ENCODE measurements at places on chromosomes 11 and 22.

GRCh38 chr11:86185381-86185750 is 59.2 kb upstream of the EED start:
- DNase-seq = no peak

GRCh38 chr11:36210529-36210928 is 78.7 kb downstream of the COMMD9 start:
- no peak for DNase-seq

- DNase-seq = no peak
Measured at GRCh38 chr11:58656348-58656747, 33.9 kb downstream of the CNTF start.

- DNase-seq = no peak
Measured at GRCh38 chr11:108929241-108929640, 264.4 kb downstream of the DDX10 start.

DNA sequence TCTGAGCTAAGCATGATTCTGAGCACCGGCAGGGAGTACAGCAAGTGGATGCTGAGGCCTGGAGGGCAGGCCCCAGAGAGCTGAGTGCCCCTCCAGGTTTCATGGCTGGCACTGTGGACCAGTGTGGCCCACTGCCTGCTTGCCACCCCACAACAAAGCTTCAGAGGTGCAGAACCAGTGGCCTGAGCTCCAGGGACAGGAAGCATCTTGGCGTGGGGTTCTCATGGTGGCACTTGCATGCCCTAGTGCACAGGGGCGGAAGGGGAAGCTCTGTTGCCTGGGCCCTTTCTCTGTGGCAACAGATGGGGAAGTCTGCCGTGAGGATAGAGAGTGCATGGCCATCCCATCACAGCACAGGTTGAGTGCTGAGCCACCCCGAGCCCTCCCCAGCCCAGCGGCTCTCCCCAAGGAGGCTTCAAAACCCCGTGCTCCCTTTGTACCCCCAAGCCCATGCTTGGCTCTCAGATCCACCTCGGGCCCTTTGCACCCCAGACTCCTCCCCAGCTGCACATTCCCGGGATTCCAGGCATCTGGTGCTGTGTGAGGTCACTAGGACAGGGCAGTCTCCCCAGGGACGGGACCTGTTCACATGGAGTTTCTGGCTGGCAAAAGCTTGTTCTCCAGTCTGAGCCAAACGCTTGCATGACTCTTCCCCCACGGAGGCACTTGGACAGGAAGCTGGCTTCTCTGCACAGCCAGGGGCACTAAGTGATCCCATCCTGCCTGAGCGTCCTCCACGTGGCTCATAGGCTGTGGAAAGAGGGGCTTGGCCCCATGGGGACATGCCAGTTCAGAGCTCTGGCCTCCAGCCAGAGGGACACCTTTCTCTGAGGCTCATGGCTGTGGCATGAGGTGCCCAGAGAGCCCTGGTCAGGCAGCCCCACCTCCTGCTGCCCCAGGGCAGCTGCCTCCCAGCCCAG is 4.2 kb downstream of the SLC25A1 start:
- DNase-seq = no peak

GRCh38 chr11:8593455-8593854 is 573 bp downstream of the STK33 start:
- DNase-seq = no peak

DNA sequence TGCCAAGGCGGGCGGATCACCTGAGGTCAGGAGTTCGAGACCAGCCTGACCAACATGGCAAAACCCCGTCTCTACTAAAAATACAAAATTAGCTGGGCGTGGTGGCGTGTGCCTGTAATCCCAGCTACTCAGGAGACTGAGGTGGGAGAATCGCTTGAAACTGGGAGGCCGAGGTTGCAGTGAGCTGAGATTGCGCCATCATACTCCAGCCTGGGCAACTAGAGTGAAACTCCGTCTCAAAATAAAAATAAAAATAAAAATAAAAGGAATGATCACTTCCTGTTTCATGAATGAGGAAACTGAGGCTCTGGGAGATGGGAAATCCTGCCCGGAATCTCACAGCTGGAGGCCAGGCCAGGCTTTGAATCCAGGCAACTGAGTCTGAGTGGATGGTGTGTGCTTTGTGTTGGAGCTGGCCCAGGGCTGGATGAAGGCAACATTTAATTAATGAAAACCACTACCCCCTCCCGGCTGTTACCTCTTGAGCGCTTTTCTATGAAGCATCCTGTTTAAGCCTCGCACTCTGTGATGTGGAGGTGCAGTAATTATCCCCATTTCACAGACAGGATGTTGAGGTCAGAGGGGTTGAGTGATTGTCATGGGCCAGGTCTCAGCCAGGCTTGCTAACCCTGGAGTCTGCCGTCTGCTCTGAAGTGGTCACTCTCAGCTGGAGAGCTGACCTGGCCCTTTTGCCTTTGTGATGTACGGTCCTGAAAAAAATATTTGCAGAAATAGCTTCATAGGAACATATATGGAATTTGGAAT is 27.8 kb downstream of the LRP5 start:
- no peak for DNase-seq

DNA sequence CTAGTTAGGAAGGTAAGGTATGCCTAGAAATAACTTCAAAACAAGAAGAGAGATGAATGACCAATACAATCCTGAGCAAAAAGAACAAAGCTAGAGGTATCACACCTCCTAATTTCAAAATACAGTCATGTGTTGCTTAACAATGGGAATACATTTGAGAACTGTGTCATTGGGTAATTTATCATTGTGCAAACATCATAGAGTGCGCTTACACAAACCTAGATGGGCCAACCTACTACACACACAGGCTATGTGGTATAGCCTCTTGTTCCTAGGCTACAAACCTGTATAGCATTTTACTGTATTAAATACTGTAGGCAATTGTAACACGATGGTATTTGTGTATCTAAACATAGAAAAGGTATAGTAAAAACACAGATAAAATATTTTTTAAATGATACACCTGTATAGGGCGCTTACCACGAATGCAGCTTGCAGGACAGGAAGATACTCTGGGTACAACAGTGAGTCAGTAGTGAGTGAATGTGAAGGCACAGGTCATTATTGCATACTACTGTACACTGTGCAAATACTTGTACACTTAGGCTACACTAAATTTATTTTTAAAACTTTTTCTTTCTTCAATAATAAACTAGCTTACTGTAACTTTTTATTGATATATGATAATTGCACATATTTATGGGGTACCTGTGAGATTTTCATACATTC is 48.2 kb downstream of the STK33 start:
- DNase-seq = no peak

DNA sequence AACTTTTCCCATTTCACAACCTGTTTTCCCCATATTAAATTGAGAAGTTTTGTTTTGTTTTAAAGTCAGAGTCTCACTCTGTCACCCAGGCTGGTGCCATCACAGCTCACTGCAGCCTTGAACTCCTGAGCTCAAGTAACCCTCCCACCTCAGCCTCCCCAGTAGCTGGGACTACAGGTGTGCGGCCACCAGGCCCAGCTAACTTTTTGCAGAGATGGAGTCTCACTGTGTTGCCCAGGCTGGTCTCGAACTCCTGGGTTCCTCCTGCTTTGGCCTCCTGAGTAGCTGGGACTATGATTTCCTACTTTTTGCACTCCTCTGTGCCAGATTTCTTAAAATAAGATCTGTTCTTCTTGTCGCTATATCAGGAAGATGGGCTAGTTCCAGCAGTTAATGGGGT is 44.9 kb downstream of the GNB1L start:
- no peak for DNase-seq

All from stimulated activated CD4-positive, alpha-beta T cell treated with anti-CD3 and anti-CD28 coated beads, Interleukin-12 subunit alpha, Interleukin-12 subunit beta, amount 100 ng/mL, for 4 hours (primary cell).